Cardiac muscle cell (in vitro differentiated cells and primary cell): ENCODE measurements at places on chromosomes 1 and 21. TPM values are rescaled to one million over a fixed set of nuclear protein-coding genes. Genes with fewer than 3 reads are reported as not detected.

The DSCAM gene
- 0.04 and 0.23 TPM in 2 replicates for polyA plus RNA-seq

The DIPK1A gene
- polyA plus RNA-seq = 13.7 and 16.6 TPM in 2 replicates

The TNFRSF1B gene
- polyA plus RNA-seq = 0.12 TPM in 1 of 2 replicates, not detected in the other

The RGS1 gene
- polyA plus RNA-seq = 0.12 TPM in 1 of 2 replicates, not detected in the other

The OR2L2 gene
- polyA plus RNA-seq = 0.57 TPM in 1 of 2 replicates, not detected in the other

The TCHH gene
- polyA plus RNA-seq = not detected in 2 replicates

The ATP1A2 gene
- 11.3 and 14.2 TPM in 2 replicates for polyA plus RNA-seq

The PLA2G2C gene
- not detected in 2 replicates for polyA plus RNA-seq

The IARS2 gene
- 89.9 and 91.4 TPM in 2 replicates for polyA plus RNA-seq

The MX2 gene
- 0.28 and 0.46 TPM in 2 replicates for polyA plus RNA-seq

The AKNAD1 gene
- not detected in 2 replicates for polyA plus RNA-seq

The AMPD1 gene
- polyA plus RNA-seq = not detected in 2 replicates

The KRTAP11-1 gene
- not detected in 2 replicates for polyA plus RNA-seq

The NTNG1 gene
- polyA plus RNA-seq = not detected in 2 replicates

The LCE1E gene
- polyA plus RNA-seq = not detected in 2 replicates

The TNFRSF8 gene
- polyA plus RNA-seq = 0.11 TPM in 1 of 2 replicates, not detected in the other

The KRTAP7-1 gene
- polyA plus RNA-seq = not detected in 2 replicates

The RHCE gene
- polyA plus RNA-seq = 3.3 and 4.9 TPM in 2 replicates

The PLPPR5 gene
- 0.04 and 0.22 TPM in 2 replicates for polyA plus RNA-seq

The ADAMTS1 gene
- 154 and 179 TPM in 2 replicates for polyA plus RNA-seq

The NTMT2 gene
- polyA plus RNA-seq = 0.55 and 0.71 TPM in 2 replicates

The RGSL1 gene
- polyA plus RNA-seq = not detected in 2 replicates

The CLCA1 gene
- not detected in 2 replicates for polyA plus RNA-seq

The URB2 gene
- polyA plus RNA-seq = 3.4 and 4.7 TPM in 2 replicates

The MRPL9 gene
- 107 and 108 TPM in 2 replicates for polyA plus RNA-seq

The GUCA2B gene
- polyA plus RNA-seq = not detected in 2 replicates

The CTSK gene
- 2.2 and 3.8 TPM in 2 replicates for polyA plus RNA-seq

The VSIG8 gene
- not detected in 2 replicates for polyA plus RNA-seq

The NBPF4 gene
- polyA plus RNA-seq = not detected in 2 replicates

The TMEM61 gene
- not detected in 2 replicates for polyA plus RNA-seq

The CD1E gene
- not detected in 2 replicates for polyA plus RNA-seq

The SERTAD4 gene
- polyA plus RNA-seq = 1.4 and 1.9 TPM in 2 replicates

The ANKRD34A gene
- polyA plus RNA-seq = 2.7 and 5.4 TPM in 2 replicates

The GOLT1A gene
- polyA plus RNA-seq = 2.6 and 2.8 TPM in 2 replicates

The IVL gene
- not detected in 2 replicates for polyA plus RNA-seq

The TMEM35B gene
- 24.3 and 42.7 TPM in 2 replicates for polyA plus RNA-seq

The S100A7 gene
- not detected in 2 replicates for polyA plus RNA-seq

The KRTAP10-5 gene
- polyA plus RNA-seq = not detected in 2 replicates

The SYPL2 gene
- 17.0 and 27.3 TPM in 2 replicates for polyA plus RNA-seq

The NPL gene
- 1.9 and 3.4 TPM in 2 replicates for polyA plus RNA-seq

The GPR37L1 gene
- polyA plus RNA-seq = 0.79 TPM in 1 of 2 replicates, not detected in the other

The AADACL3 gene
- not detected in 2 replicates for polyA plus RNA-seq

The MTMR11 gene
- polyA plus RNA-seq = 0.56 and 2.3 TPM in 2 replicates

The KLF18 gene
- polyA plus RNA-seq = not detected in 2 replicates

The AIRE gene
- polyA plus RNA-seq = not detected in 2 replicates

The NRIP1 gene
- polyA plus RNA-seq = 9.1 and 12.9 TPM in 2 replicates

The CRNN gene
- polyA plus RNA-seq = not detected in 2 replicates

The EDARADD gene
- 0.70 and 0.77 TPM in 2 replicates for polyA plus RNA-seq

The EVA1C gene
- polyA plus RNA-seq = 0.55 TPM in 1 of 2 replicates, not detected in the other

The EVI5 gene
- 16.3 and 26.2 TPM in 2 replicates for polyA plus RNA-seq

The SYT6 gene
- polyA plus RNA-seq = 0.44 TPM in 1 of 2 replicates, not detected in the other

The RGS8 gene
- polyA plus RNA-seq = 0.14 TPM in 1 of 2 replicates, not detected in the other
